ENCODE measurements at places on chromosomes 7 and 10.
A peak's percentile ranks its signal among the peaks of the same experiment; 100 is the strongest.

DNA sequence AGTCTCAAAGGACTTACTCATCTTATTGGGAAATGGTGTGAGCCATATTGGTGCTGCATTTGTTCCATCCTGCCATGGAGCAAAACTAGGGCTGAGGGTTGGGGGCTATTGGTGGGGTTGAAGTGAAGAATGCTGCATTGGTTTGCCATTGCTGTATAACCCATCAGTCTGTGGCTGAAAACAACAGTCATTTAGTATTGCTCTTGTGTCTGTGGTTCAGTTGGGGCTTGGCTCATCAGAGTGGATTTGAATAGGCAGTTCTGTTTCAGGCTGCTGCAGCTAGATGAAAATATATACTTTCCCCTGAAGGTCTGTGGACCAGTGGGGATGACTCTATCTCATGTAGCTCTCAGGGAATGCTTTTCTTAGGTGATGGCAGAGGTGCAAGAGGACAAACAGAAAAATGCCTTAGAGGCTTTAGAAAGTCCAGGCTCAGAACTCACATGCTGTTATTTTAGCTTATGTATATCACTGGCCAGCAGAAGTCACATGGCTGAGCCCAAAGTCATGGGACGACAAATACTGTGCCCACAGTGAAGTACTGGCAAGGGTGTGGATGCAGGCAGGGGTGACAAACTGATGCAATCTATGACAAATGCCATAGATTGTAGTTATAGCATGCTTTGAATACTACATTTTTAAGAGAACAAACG lies 15.2 kb upstream of the EXOC6 start:
- no peak for DNase-seq

DNA sequence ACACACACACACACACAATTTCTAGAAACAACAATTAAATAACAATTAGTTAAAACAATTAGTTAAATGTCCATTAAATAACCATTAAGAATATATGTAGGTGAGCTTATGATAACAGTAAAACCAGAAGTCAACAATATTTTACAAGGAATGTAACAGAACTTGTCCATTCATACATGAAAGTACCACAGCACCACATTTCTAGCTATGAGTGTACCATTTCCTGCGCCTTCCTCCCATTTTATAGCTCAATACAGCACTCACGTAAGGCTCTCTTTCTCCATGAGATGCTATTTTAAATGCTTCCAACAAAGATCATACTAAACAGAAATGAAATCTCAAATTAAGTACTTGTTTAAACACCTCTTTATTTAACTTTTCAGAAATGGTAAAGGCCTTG lies 367.3 kb upstream of the ZWINT start:
- no peak for DNase-seq

GRCh38 chr7:91892099-91892705 lies 11.7 kb upstream of the MTERF1 start:
- no peak for DNase-seq

GRCh38 chr10:133354672-133355240 lies 3.1 kb downstream of the FUOM start:
- DNase-seq, result no peak

DNA sequence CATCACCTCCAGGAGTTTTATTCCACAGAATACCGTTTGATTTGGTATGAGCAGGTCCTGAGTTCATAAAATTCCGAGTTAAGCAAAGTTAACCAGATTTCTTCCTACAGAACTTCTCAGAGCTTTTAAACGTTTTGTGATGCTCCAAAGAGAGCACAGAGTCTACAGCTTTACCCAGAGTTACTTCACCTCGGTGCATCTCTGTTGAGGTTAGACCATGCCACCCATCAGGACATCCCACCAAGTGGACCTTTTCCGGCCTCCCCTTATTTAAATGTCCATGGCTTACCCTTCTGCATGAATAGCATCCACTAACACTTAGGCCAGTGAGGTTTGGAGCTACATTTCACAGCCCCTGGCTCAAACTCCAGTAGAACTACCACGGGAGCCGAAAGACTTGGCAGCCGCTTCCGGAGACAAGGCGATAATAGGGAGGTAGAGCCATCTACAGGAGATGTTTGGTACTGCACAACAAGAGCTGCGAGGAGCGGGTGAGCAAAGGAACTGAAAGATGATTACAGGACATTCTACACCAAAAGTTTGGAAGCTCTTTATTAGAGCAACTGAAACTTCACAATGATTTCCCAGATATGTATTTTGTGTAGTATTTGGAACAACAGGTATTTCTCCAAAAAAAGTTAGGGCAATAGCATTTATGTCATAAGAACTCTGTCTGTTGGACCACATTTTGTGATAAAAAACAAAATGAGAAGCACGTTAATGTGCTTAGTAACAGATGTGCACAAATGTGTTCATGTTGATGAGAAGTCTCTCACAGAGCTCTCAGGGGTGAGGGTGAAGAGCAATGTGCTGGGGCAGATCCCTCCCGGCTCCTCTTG lies 174.7 kb downstream of the HERPUD2 start:
- peak; percentile 70 for DNase-seq

DNA sequence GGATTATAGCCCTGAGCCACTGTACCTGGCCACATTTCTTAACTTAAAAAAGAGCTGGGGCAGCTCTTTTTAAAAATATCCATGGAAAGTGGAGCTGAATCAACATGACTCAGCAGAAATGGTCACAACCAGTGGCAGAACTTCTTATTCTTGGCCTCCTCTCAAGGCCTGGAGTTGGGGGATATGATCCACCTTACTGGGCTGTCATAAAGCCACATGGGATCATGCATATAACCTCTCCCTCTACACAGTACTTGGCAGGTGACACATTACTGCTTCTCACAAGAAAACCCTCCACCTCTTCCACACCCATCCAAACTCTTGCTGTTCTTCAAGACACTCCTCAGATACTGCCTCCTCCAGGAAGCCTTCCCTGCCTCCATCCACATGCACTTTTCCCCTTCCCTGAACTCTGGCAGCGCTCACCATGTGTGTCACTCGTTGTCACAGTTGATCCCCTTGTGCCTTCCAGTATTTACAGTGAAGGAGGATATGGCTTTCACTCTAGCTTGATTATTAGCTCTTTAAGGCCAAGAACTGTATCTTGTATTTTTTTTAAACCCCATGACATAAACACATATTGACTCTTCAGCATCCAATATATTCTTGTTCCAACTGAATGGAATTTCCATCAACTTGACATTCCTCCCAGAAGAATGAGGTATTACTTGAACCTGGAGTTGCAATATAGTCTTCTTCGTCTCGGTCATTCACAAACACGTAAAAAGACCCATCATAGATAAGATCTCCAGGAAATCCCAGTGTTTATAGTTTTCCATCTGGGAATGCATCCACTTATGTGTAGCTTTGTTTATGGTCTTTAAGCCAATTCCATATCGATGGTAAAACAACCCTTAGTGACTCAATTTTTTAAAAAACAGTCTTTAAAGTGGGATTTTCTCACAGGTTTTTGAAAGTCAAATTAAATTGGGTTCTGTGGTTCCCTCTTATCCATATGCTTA lies 85.5 kb downstream of the TBXAS1 start:
- peak; percentile 59 for DNase-seq

DNA sequence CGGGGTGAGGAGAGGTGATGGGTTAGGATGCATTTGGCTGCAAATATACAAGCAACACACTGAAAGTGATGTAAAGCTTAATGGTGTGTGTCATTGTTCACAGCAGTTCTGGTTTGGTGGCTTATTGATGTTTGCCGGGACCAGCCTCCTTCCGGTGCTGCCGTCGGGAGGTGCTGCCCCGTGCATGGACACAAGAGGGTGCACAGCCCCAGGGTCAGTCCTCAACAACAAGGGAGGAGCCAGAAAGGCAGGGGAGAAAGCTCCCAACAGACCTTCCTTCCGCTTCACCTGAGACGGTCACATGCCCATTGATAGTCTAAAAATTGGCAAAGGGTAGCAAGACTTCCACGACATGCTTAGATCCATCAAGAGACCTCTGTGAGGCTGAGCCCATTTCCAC lies 9.5 kb downstream of the RNF32 start:
- peak; percentile 39 for DNase-seq

GRCh38 chr10:43649185-43649523 lies 473 bp upstream of the ZNF32 start:
- DNase-seq, result no peak

- DNase-seq, result no peak
Observed at GRCh38 chr7:146956321-146956720, 839.7 kb downstream of the CNTNAP2 start.

DNA sequence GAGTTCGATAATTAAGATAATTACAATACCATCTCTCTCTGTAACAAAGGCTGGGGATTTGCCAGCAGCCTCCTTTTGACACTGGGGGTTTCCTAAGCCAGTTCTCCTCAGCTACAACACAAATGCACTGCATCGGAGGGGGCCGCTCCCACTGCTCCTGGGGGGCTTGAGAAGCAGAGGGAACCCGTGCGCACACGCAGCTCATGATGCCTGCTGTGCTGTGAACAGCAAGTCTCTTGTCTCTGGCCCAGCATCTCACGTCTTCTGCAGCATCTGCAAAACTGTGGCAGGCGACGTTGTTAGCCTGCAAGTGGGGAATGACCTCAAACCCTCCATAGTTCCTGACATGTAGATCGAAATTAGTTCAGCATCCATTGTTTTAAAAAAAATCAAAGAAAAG lies 5.5 kb downstream of the VIPR2 start:
- DNase-seq, result no peak

GRCh38 chr7:29105752-29106668 lies 40.3 kb downstream of the CPVL start:
- peak; percentile 67 for DNase-seq

GRCh38 chr7:140195859-140196258 lies 19.1 kb upstream of the KDM7A start:
- no peak for DNase-seq

- peak; percentile 58 for DNase-seq
Observed at GRCh38 chr7:82109288-82109687, 334.3 kb downstream of the CACNA2D1 start.

- DNase-seq, result no peak
Observed at GRCh38 chr10:127398971-127399365, 150.1 kb upstream of the NPS start.

DNA sequence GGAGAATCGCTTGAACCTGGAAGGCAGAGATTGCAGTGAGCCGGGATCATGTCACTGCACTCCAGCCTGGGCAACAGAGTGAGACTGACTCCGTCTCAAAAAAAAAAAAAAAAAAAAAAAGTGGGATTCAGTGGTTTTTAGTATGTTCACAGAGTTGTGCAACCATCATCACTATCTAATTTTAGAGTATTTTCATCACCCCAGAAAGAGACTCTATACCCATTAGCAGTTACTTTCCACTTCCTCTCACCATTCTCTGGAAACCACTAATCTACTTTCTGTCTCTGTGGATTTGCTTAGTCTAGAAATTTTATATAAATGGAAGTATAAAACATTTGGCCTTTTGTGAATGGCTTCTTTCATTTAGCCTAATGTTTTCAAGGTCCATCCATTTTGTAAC lies 113.4 kb downstream of the ST7 start:
- DNase-seq, result no peak

- peak; percentile 99 for DNase-seq
Observed at GRCh38 chr7:66281678-66282590, 76.8 kb downstream of the TPST1 start.

DNA sequence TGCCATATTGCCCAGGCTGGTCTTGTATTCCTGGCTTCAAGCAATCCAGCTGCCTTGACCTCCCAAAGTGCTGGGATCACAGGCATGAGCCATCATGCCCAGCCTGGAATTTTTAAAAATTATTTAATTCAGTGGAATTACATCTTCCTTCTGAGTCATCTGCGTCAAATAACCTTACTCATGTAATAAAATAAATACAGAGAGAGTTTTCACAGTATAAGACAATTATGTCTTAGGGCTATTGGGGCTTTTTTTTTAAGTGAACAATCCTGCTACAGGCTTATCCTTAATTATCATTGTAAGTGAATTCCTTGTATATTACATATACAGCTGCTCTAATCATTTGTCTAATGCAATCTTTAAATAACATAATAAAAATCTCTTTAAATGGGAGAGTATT lies 108.3 kb downstream of the MAPK8 start:
- DNase-seq, result peak; percentile 87

DNA sequence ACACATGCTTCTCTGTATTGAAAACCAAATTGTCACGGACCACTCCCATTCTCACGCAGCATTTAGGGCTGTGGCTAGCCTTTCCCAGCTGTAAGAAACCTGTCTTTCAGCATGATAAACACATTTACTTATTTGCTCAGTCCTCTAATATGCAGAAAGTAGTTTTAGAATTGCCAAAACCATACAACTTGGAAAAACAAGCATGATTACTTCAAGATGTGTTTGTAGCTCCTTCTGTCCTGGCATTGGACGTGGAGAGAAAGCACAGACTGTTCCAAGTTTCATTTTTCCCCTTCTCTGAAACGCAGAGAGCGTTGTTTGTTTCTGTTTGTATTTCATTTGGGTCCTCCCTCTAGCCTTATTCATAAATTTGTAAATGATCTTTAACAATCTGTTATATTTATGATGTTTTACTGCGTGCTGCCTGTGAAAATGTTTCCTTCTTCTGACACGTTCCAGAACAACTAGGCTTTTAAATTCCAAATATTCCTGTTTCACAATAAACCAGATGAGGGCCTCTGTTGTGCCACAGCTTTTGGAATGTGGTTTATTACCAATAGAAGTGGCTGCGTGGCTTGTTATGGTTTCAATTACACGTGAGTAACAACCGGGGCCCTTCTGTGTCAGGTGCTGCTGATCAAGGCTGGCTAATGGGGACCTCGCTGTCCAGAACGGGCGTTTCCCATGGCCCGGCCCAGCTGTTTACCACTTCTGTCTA lies 26.1 kb downstream of the MNX1 start:
- peak; percentile 76 for DNase-seq

- no peak for DNase-seq
Observed at GRCh38 chr10:81866753-81867152, 8.2 kb upstream of the NRG3 start.

DNA sequence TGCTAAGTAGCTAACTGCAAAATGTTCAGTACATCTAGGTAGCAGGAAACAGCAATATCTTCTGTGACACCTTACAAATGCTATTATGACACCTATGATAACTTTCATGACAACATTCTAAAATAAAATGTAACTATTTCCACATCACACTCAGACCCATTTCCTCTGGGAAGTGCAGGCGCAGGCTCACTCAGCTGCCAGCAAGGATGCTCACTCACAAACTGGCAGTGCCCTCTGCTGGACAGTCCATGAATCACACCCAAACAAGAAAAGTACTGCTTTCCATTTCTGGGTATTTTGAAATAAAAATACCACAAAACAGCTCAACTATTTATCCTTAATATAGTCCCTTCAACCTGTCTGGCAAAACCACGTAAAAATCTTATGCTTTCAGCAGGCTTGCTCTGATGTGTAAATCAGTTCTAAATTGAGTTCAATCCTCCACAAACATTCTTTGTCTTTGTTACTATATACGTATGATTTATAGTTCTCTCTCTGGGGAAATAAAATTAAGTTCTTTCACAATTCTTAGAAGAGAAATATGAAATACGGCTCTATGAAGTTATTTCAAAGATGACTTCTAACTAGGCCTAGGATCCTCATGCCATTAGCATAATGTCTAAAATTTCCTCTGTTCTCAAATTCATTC lies 176.6 kb downstream of the PARD3 start:
- DNase-seq, result peak; percentile 83

- peak; percentile 76 for DNase-seq
Observed at GRCh38 chr7:137933270-137934017, 68.4 kb downstream of the CREB3L2 start.
